ENCODE measurements at places on chromosomes 3 and 15.

GRCh38 chr3:123706871-123707270 lies 122.0 kb upstream of the HACD2 start:
- no peak for DNase-seq

GRCh38 chr3:14297784-14298236 lies 104.6 kb upstream of the SLC6A6 start:
- DNase-seq: no peak

- no peak for DNase-seq
Measured at GRCh38 chr3:194758716-194759115, 73.0 kb downstream of the FAM43A start.

DNA sequence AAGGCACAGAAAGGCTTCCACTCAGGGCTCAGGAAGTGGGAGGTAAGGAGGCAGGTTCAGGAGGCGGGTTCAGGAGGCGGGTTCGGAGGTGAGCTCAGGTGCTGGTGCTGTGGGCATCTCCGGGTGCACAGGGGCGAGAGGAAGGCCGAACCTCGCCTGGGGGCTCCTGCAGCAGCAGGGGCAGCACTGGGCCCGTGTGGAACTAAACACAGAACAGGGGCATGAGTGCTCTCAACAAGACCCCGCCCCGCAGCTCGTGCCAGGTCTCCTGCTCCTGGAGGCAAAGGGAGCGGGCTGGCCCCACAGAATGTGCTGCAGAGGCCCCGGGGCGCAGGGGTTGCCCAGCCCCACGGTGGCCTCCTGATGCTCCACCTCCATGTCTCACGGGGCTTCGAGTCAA lies 13.7 kb downstream of the ZDHHC19 start:
- DNase-seq: no peak

GRCh38 chr3:150090006-150090405 lies 119.3 kb upstream of the PFN2 start:
- DNase-seq: peak; percentile 54

DNA sequence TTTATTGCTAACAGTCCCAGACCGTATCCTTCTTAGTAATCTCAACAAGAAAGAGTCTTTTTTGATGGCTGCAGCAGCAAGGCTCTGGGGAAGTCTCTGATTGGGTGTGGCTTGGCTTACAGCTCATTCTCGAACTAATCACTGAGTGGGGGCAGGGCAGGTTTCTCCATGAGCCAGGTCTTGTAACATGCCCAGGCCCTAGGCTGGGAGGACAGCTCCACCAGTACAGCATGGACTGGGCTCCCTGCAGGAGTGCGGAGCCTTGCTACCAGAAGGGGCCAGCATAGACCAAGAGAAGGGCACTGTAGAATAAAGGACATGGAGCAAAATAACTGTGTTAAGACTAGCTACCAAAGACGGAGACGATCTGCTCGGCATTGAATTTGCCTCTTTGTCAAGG lies 7.2 kb downstream of the CD276 start:
- DNase-seq: peak; percentile 79

- DNase-seq: no peak
Measured at GRCh38 chr3:170154084-170154483, 27.4 kb downstream of the PHC3 start.

GRCh38 chr15:37888356-37888755 lies 46.1 kb upstream of the TMCO5A start:
- peak; percentile 8 for DNase-seq
